Natural killer cell treated with Interleukin-12 subunit alpha and Interleukin-12 subunit beta and Interleukin-15 and Interleukin-18, amount 100 ng/mL, for 72 hours (primary cell): ENCODE measurements at places on chromosomes 7 and 10.
A peak's percentile ranks its signal among the peaks of the same experiment; 100 is the strongest.

GRCh38 chr7:140009735-140010134, 53.0 kb downstream of the PARP12 start:
- peak; percentile 31 for DNase-seq

DNA sequence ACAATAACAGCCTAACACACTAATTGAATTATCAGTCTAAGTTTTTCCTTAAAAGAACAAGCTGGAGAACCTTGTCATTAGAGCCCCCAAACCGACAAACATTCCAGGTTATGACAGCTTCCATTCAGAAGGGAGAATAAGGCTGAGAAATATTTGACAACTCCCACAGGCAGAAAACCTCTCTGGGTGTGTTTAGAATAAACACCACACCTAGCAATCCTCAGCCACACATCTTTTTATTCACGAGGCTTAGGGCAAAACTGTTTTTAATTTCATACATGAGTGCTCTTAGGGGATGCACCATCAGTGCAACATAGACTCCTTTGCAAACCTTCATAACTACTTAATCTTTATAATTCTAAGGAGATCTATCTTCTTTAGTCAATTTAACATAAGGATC, 24.2 kb downstream of the STN1 start:
- no peak for DNase-seq

DNA sequence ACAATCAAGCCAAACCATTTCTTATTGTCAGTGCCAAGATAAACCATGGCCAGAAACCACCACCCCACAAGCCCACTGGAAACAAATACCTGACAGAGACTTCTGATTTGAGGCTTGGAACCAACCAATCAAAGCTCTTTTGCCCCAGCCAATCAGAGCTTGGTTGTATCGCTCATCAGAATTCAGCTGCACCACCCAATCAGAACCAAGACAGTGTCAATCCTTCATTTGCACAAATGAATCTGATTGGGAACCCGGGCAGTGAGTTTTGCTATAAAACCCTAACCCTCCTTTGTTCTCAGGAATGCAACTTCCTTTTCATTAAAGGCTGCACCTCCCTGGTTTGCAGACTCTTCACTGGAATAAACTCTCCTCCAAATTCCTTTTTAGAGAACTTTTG, 87.4 kb downstream of the ELAPOR2 start:
- no peak for DNase-seq

DNA sequence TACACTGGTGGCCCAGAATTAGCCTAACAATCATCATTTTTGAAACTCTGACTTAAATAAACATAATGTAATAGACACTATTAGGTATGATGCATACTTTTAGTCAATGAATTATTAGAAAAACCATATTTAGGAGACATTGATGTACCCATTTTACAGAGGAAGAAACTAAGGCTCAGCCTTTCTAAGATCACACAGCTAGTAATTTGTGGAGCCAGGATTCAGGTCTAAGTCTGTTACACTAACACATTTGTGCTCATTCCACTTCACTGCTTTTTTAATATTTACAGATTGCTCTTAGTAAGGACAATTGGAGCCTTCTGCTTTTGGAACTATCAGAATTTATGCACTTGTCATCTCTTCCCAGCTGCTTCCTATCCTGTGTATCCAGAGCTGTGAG, 8.9 kb downstream of the CFAP43 start:
- no peak for DNase-seq
